Bone marrow (tissue), 2 donors: ENCODE measurements at places on chromosomes 16 and 17.

DNA sequence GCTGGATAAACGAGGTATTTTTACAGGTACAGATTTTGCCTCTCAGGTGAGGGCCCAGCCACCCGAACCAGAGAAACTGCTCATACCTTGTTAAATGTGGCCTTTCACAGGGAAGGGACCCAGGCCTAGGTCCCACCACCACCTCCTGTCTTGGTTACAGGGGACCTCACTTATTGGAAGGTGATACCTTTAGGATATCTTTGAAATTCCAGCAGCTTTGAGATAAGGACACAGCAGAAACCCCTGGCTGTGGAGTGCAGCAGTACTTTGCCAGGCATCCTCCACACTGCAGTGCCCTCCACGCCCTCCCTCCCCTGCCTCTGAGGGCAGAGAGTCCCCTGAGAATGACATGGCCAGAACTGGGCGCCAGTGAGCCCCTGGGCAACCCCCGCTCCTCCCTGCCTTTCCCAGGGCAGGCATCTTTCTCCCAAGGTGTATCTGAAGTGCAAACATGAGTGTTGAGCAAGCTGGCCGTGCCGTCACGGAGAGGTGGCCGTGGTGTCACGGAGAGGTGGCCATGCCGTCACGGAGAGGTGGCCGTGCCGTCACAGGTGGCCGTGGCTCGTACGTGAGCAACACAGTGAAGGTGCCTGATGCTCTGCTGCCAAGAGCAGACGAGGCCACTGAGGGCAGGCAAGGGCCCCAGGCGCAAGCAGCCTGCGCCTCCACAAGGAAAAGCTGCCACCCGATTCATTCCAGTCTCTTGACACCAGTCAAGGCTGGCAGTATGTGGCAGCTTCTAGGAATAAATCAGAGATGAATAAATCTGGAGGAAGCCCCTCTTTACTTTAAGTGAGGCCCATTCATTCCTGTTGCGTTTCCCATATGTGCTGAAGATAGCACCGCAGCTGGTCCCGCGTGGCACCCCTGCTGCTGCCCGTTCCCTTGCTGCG lies 134.5 kb upstream of the CHMP6 start:
- peak; percentile 40 for DNase-seq

DNA sequence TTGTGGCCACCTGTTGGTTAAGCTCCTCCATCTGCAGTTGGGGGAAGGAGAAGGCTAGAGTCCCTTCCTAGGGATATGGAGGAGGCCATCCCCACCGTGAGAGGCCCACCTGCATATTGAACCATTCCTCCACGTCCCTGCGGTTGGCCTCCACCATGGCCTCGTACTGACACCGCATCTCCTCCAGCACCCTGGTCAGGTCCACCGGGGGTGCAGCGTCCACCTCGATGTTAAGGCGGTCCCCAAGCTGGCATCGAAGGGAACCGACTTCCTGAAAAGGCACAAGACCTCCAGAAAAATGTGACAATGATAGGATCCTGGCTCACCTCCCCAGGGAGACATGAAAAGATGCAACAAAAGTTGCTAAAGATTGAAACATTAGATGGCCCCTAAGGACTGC lies 3.0 kb downstream of the KRT32 start:
- no peak for DNase-seq

GRCh38 chr17:82120148-82120547 lies 22.1 kb upstream of the FASN start:
- no peak for DNase-seq

GRCh38 chr17:45857977-45858708 lies 13.5 kb downstream of the SPPL2C start:
- DNase-seq = no peak

DNA sequence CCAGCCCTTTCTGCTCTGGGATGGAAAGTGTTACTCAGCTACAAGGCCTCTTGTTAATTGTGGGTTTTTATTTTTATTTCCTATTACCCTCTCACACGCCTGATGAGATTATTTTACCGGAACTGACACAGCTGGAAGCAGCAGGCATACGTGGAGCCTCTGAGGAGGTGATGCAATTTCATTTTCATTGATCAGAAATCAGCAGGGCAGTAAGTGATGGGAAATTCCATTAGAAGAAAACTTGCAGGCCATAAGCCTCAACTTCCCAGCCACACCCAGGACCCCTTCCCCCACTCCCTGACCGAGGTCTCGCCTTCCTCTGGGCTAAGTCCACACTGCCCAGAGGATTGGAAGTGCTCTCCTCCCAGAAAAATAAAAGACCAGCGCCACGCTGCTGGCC lies 69.7 kb downstream of the ZFHX3 start:
- DNase-seq = no peak

- DNase-seq = no peak
Measured at GRCh38 chr16:47622451-47623176, 161.5 kb downstream of the PHKB start.

DNA sequence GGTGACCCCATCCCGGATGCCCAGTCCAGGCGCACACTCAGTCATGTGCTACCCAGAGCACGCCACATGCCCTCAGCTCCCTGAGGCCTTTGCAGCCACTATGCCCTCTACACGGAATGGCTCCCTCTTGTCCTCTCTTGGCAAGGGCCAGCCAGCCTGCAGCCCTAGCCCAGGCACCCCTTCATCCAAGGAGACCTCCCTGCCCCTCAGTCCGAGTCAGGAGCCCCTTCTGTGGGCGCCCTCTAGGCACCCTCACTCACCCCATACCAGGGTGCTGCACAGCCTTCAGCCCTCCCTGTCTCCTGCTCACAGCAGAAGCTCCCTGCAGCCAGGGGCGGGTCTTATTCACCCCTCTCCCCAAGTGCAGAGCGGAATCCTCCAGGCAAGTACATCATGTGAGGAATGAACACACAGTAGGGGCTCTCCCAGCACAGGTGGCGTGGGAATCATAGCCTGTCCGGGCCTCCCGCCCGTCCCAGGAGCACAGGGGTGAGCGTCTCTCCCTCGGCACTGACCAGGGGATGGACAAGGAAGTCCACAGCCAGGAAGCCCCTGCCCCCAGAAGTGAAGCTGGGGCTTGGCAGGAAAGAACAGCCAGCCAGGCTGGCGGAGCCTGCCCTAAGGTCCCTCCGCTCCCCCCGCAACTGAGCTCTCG lies 186.9 kb downstream of the RBFOX3 start:
- DNase-seq = no peak

DNA sequence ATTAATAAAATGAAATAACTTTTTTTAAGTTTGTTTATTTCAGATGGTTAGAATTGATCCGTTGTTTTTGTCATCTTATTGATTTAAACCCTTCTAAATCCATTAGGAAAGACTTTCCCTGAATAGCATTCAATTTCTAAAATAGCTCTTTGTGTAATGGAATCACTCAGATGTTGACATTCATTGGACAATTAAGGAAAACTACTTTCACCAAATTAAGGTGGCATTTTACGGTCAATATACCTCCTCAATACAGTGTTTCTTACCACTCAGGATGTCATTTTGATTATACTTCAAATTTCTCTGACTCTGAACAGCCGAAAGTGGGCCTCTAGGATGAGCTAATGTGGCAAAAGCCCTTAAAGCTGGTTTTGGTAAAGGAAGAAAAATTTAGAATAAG lies 1.8 kb downstream of the ARL6IP1 start:
- no peak for DNase-seq

- DNase-seq = no peak
Measured at GRCh38 chr17:77442976-77443747, 302.4 kb downstream of the SEC14L1 start.

DNA sequence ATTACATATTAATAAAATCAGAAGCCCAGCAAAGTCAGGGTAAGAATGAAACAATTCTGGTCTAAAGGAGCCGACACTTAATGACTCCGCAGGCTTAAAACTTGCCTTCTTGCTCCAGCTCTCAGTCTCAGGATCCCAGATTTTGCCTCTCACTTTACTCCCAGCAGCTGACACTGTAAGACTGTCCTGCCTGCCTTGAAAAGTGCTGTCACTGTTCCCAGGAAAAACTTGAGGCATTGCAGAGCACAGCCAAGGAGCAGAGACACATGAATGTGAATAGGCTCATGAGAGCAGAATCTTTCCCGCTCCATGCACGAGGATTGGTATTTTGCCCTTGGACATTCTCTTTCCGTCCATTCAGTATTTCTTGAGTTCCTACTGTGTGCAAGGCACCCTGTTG lies 457.6 kb upstream of the ZFHX3 start:
- DNase-seq = no peak

GRCh38 chr17:41013606-41014005 lies 4.7 kb upstream of the KRTAP3-1 start:
- no peak for DNase-seq

DNA sequence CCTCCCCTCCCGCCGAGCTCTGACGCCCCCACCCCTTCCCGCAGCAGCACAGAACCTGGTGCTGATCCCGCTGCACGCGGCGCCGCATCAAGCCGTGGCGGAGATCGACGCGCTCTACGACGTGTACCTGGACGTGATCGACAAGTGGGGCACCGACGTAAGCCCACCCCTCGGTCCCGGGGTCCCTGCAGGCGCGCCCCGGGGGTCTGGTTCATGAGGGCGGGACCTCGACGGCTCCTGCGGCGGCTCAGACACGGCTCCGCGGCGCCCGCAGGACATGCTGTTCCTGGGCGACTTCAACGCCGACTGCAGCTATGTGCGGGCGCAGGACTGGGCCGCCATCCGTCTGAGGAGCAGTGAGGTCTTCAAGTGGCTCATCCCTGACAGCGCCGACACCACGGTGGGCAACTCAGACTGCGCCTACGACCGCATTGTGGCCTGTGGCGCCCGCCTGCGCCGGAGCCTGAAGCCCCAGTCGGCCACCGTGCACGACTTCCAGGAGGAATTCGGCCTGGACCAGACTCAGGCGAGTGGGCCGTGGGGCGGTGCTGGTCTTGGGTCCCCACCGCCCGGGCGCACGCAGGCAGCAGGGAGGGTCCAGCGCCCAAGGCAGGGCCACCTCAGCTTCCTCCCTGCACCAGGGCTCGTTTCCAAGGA lies 1.4 kb downstream of the DNASE1L2 start:
- DNase-seq = no peak

GRCh38 chr16:31177136-31177535 lies 2.8 kb upstream of the FUS start:
- no peak for DNase-seq
